ENCODE measurements at places on chromosomes 5 and 9. TPM values are rescaled to one million over a fixed set of nuclear protein-coding genes. Genes with fewer than 3 reads are reported as not detected.

Gene PCDHB13
- polyA plus RNA-seq: 5.6 TPM

Gene CCDC187
- 3.3 TPM for polyA plus RNA-seq

Gene LECT2
- 2.3 TPM for polyA plus RNA-seq

Gene BTNL3
- 0.12 TPM for polyA plus RNA-seq

Gene CCDC183
- 4.8 TPM for polyA plus RNA-seq

Gene LHX3
- not detected for polyA plus RNA-seq

Gene MED27
- 22.3 TPM for polyA plus RNA-seq

Gene PFN3
- polyA plus RNA-seq: 2.2 TPM

Gene UGT3A2
- polyA plus RNA-seq: 11.2 TPM

Gene GALNT12
- polyA plus RNA-seq: 9.9 TPM

Gene PGM5
- polyA plus RNA-seq: 41.9 TPM

Gene TYRP1
- 2.0 TPM for polyA plus RNA-seq

Gene SOX30
- polyA plus RNA-seq: 0.69 TPM

Gene TJP2
- polyA plus RNA-seq: 94.7 TPM

Gene GABRB2
- 1.4 TPM for polyA plus RNA-seq

Gene ECPAS
- 67.1 TPM for polyA plus RNA-seq

Gene ZMAT2
- 117 TPM for polyA plus RNA-seq

Gene CLIC3
- 0.30 TPM for polyA plus RNA-seq

Gene IFNA13
- polyA plus RNA-seq: not detected

Gene ARID3C
- not detected for polyA plus RNA-seq

Gene OBP2B
- polyA plus RNA-seq: not detected

Gene APBA1
- polyA plus RNA-seq: 19.6 TPM

Gene HDHD3
- polyA plus RNA-seq: 32.7 TPM

Gene CYSRT1
- 13.5 TPM for polyA plus RNA-seq

Gene ACER2
- polyA plus RNA-seq: 6.7 TPM

Gene CA9
- polyA plus RNA-seq: 0.61 TPM

Gene TXNDC8
- polyA plus RNA-seq: not detected

Gene SLC46A2
- polyA plus RNA-seq: 0.40 TPM

Gene ADAMTS19
- 5.4 TPM for polyA plus RNA-seq

Gene CCIN
- 0.37 TPM for polyA plus RNA-seq

Gene TMEM203
- 49.2 TPM for polyA plus RNA-seq

Gene OGN
- 72.1 TPM for polyA plus RNA-seq

Gene ZDHHC21
- 17.3 TPM for polyA plus RNA-seq

Gene SLIT3
- polyA plus RNA-seq: 55.4 TPM

Gene SVEP1
- 7.4 TPM for polyA plus RNA-seq

Gene SLC34A3
- polyA plus RNA-seq: 4.7 TPM

Gene SLC22A4
- 4.2 TPM for polyA plus RNA-seq

Gene GFRA3
- 7.3 TPM for polyA plus RNA-seq

Gene CARTPT
- polyA plus RNA-seq: 0.30 TPM

Gene GGTA1
- polyA plus RNA-seq: 6.7 TPM

Gene FOXD4L3
- polyA plus RNA-seq: not detected

Gene MEIKIN
- not detected for polyA plus RNA-seq

Gene GLDC
- polyA plus RNA-seq: 19.3 TPM

Gene UNC5A
- polyA plus RNA-seq: 0.38 TPM

Gene MSANTD3
- 21.3 TPM for polyA plus RNA-seq

Gene AFAP1L1
- 19.1 TPM for polyA plus RNA-seq

All from right renal pelvis (tissue), 4 donors.